ENCODE measurements at places on chromosomes 11 and 22.

- DNase-seq, result no peak
Measured at GRCh38 chr11:76671237-76671592, 668 bp upstream of the LRRC32 start.

GRCh38 chr11:27216270-27217149, 146.5 kb downstream of the CCDC34 start:
- DNase-seq, result no peak

DNA sequence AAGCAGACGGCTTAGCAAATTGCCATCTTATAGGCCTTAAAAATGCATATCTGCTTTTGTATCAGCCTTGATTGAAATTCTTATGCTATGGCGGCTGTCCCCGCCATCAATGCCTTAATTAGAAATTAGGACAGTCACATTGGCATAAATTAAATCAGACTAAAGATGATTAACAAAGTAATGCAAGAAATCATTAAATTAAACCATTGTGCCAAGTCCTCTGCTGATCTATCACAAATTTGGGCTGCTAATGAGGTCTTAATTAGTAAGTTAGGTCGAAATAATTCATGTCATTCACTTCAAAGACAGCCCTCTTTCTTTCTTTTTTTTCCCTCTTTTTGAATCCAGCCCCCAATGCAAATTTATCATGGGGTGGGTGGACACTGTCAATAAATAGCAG, 159.3 kb downstream of the MIAT start:
- DNase-seq, result no peak

GRCh38 chr11:87180742-87181141, 143.0 kb downstream of the TMEM135 start:
- no peak for DNase-seq

DNA sequence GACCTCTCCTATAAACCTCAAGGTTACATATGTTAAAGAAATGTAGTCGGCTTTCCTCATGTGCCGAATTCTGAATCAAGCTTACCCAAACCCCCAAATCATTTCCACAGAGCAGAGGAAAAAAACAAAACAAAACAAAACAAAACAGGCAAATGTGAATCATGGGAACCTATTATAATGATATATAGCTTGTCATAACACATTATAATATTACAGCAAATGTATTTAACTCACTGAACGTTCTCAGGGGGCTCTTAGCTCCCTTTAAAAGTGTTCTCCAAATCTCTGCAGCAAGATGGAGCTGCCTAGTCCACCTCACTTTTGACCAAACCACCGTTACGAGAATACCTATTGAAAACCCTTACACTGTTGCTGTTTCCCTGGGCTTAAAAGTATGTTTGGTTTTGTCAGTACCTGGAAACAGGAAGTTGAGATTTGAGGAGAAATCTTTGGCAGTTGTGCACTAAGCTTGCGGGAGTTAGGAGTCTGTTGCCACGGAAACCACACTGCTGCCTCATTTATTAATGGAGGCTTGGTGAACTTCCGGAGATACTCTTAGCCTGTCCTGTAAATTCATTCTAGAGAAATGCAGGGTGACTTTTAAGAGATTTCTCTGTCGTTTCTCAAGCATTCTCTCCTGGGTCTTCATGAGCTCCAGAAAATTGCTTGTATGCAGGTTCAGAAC, 167.0 kb upstream of the RASSF10 start:
- DNase-seq, result no peak

- DNase-seq, result no peak
Measured at GRCh38 chr11:61176446-61176845, 15.2 kb upstream of the VPS37C start.

DNA sequence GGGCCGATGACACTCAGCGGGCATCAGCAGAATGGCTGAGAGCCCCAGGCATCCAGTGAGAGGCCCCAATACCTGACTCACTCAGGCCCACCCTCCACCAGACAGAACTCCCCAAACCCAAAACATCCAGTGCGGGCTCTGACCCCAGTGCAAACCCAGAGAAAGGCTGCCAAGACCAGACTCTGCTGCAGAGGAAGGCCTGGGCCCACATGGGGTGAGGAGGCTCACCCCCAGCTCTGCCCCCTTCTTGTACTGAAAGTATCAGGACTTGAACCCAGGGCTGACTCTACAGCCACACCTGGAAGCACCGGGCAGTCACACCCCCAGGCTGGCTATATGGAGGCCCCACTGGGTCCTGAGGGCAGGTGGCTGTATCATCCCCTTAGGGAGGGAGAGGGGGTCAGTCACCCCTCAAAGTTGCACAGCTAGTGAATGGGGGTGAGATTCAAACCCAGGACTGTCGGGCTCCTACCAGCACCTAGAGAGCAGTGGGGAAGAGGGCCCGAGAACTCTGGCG, 49.3 kb downstream of the IGLL1 start:
- DNase-seq, result no peak

DNA sequence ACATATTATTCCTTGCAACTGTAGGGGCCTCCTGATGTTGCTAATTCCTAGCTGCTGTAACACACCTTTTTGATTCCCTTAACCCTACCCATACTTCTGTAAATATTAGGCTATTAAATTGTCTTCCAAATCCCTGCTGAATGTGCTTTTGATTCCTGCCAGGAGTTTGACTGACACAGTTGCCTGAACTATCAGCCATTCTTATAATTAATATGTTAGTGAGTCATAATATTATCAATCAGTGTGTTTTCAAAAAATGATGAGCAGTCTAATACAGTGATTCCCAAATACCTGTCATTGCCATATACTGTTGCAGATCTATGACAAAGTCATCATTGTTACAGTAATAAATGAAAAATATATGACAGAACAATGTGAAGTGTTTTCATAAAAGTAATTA, 15.9 kb upstream of the FANCF start:
- no peak for DNase-seq

GRCh38 chr22:28328756-28329155, 350.9 kb downstream of the TTC28 start:
- no peak for DNase-seq

- no peak for DNase-seq
Measured at GRCh38 chr22:32281072-32281471, 25.9 kb upstream of the SLC5A4 start.

DNA sequence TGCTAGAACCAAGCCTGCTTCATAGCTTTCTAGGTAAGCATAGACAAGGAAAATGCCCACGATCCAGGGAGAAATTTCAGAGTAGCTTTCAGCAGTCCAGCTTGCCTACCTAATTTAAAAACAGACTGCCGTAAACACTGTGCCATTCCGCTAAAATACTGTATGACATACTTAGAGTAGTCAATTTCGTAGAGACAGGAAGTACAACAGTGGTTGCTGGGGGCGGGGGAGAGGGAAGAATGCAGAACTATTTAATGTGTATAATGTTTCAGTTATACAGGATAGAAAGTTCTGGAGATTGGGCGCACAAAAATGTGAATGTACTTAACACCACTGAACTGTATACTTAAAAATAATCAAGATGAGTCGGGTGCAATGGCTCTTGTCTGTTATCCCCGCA, 56.7 kb downstream of the C11orf58 start:
- DNase-seq, result no peak

DNA sequence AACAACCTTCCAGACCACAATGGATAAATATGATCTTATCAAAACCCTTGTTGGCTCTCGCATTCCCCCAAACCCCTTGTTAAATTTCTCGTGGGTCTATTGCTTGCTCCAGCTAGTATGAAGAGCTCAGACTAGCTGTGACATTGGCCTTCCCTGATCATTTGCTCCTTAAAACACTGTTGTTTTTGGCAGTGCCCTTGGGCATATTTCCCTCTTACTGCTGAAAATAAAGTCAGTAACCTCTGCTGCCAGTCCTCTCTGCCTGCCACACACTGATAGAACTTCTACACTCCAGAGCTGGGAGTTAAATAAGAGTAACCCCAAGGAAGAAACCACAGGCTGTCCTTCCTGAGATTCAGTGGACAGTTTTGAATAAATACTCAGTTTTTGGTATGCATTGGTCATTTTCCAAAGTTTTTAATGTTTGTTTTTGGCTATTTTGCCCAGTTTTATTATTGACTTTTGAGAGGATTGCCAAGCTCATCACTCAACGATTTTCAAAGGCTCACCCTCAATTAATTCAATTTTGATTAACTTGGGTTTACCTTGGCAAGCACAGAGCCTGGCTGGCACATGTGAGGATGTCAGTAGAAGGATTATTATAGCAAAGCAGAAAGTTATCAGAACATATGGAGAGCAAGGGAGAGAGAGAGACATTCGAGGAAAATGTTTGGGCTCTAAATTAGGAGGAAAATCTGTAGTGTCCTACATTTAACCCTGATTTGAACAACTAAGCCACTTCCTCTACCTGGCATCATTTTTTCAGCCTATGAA, 84.3 kb upstream of the SYN3 start:
- no peak for DNase-seq

DNA sequence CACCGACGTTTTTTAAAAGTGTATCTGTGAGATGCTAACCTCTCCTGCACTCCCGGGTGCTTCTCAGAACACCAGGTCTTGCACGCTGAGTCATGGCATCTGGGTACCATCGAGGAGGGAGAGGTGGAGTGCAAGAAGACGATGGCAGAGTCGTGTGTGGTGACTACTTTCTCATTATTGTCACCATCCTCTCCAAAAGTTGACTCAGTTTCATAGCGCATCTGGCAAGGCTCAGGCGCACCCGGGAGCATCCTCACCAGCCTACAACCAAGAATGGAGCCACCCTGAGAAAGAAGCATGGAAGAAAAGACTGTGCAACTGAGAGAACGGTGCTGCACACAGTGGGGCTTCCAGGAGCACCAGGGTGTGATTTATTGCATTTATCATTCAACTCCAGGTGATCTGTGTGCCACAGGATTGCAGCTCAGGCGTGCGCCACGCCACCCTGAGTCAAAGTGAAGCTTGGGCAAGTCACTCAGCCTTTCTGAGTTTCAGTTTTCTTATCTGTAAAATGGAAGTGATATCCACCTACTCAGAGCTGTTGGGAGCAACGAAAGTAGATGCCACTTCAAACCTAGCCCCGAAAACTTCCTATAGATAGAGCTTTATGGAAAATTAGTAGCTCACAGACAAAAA, 65.4 kb downstream of the LINC01488 start:
- DNase-seq, result peak; percentile 75

- no peak for DNase-seq
Measured at GRCh38 chr11:36041988-36042611, 98.2 kb downstream of the LDLRAD3 start.

DNA sequence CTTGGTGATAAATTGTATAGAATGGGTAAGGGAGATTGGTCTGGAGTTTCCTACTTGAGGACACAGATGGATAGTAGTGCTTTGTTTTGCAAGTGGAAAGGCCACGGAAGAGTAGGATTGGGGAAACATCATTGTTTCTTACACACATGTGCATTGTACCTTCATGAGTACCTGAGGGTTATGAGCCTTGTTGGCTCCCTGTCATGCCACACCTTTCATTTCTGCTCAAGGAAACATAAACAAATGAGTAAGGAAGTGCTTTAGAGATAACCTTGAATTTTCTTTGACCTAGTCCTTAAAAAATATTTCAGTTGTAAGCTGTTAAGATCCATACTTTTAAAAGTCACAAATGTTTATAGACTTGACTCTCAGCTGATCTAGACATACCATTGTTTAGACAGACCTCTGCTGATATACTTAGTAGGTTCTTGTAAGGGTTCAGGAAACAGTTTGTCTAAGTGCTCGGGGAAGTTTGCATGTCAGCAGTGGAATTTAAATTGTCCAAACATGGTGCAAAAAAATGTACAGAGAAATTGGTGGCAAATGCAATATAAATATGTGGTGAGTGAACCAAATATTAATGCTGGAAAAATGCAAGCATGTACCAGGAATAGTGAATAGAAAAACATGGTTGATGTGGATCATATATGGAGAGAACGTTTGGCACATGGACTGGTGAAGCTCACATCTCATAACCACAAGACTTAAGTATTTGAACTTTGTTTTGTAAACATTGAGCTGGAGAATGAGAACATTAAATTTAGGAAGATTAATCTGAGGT, 40.9 kb downstream of the GAS2 start:
- DNase-seq, result no peak

DNA sequence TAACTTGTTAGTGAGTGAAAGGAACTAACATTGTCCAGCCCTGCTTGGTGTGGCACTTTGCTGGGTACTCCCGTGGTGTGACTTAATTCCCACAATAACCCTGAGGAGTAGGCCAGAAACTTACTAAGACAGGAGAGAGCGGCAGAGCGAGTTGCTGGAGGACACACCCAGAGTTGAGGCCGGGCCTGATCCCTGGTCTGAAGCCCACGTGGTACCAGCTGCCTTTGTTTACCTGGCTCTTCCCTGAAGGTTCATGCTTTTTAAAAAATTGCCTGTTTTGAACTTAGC, 594 bp downstream of the MPST start:
- DNase-seq, result no peak

DNA sequence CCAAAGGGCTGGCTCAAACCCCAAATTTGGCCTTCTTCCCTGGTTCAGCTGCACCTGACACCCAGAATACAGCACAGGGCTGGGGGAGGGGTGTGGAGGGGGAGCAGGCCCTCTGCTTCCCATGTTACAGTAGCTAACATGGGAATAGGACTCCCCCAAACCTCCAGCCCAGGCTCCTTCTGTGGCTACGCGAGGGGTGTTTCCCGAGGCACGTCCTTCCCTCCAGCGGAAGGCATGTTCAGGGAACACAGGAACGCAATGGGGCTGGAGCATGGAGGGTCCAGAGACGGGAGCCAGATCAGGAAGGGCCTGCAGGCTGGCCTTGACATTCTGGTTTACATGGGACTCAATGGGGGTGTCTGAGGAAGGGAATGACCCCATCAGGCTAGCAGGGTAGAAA, 11.8 kb upstream of the IGLL1 start:
- DNase-seq, result no peak

- no peak for DNase-seq
Measured at GRCh38 chr11:13216711-13217075, 60.9 kb upstream of the BMAL1 start.

- DNase-seq, result no peak
Measured at GRCh38 chr11:29734287-29734686, 282.5 kb downstream of the KCNA4 start.

DNA sequence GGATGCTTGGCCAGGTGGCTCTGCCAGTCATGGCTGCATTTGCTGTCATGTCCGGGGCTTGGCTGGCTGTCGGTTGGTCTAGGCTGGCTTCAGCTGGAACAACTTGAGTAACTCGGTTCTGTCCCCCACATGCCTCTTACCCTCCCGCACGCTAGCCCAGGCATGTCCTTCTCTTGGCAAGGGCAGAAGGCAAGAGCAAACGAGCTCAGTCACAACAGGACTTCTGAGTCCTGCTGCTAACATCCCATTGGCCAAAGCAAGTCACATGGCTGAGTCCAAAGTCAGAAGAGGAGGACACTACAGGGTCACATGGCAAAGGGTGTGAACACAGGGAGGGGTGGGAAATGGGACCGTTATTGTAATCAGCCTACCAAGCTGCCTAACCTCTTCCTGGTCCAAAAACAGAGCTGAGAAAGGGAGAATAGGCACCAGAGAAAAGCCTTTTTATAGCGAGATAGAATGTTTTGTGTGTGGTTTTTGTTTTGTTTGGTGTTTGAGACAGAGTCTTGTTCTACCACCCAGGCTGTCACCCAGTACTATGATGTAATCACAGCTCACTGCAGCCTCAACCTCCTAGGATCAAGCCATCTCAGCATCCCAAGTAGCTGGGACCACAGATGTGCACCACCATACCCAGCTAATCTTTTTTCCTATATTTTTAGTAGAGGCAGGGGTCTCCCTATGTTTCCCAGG, 81.9 kb downstream of the MN1 start:
- DNase-seq, result no peak
